ENCODE measurements at places on chromosomes 3 and 15.
A peak's percentile ranks its signal among the peaks of the same experiment; 100 is the strongest.

GRCh38 chr3:15055019-15055557 lies 10.0 kb downstream of the MRPS25 start:
- peak; percentile 79 for DNase-seq

GRCh38 chr3:72309661-72310418 lies 524.9 kb upstream of the PROK2 start:
- DNase-seq: no peak

- no peak for DNase-seq
Observed at GRCh38 chr3:173770011-173770410, 372.5 kb downstream of the NLGN1 start.

GRCh38 chr3:100754563-100755334 lies 45.5 kb downstream of the TFG start:
- no peak for DNase-seq

DNA sequence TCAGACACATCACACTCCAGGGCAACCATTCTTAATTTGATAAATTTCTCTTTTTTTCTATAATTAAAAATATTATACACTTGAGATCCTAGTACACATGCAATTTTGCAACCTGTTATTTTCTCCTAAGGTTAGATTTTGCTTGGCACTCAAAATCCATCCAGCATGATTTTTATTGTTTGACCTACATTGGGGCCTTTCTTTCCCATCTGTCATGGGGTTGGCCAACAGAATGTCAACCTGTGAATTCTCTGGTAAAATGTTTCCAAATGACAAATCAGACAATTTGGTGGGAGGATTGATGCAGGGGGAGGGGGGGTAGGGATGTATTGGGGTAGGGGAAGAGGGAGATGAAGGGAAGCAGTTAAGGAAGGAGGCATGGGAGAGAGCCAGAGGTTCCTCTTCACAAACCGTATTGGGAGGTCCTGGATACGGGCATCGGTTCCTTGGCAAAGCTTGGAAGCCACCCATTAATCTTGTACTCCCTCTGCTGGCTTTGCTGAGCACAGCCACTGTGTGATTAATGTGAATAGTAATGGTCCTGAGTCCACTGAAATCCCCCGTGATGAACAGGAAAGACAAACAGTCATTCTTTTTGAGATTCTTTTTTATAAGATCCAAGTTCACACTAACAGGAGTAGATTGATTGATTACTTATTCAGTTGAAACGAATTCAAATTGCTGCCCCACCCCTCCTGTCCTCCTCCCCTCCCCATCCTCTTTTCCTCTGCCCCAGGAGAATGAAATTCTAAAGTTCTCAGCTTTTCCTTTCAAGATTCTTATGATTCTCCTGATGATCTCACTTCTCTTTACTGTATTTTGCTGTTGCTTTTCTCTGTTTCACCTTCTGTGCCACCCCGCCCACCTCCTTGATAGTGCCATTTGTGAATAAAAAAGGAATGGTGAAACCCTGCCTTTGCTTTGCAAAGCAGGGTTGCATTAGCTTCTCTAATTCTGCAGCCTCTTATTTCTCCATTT lies 82.2 kb upstream of the SLC25A26 start:
- DNase-seq: peak; percentile 25

- no peak for DNase-seq
Observed at GRCh38 chr15:61063875-61064320, 165.2 kb downstream of the RORA start.

GRCh38 chr3:25493786-25494185 lies 65.7 kb downstream of the RARB start:
- no peak for DNase-seq

DNA sequence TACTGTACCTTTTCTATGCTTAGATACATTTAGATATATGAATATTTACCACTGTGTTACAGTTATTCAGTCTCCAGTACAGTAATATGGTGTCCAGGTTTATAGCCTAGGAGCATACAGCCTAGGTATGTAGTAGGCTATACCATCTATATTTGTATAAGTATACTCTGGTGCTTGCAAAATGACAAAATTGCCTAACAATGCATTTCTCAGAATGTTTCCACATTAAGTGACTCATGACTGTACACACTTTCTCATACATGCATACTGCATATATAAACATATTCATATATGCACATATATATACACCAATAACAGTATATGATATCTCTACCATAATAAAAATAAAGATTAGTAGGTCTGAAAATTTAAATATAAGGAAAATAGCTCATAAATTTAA lies 169.3 kb downstream of the DPH6 start:
- no peak for DNase-seq

GRCh38 chr3:64074895-64075679 lies 51.8 kb upstream of the PSMD6 start:
- no peak for DNase-seq

DNA sequence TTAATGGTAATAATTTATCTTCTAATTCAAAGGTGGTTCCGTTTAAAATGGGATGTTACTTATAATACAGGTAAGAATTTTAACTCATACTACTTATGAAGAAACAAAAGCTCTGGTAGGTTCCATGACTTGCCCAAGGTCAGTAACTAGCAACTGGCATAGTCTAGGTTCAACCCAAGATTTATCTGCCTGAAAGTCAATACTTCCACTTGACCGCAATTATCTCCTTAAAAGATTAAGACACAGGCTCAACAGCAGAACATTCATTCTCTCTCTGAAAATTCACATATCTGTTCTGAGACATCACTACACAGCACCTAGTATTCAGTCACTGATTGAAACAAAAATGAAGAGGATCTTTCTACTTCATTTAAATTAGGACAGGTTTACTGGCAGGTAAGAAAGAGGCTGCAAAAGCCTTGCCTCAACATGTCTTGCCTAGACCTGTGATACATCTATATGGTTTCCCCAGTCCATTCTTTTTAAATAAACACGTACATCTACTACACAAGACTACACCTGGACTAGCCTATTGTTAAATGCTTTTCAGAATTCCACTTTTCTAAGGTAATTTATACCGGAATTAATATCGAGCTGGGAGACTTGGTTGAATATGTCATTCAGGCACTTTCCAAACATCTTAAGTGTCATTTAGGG lies 1.2 kb downstream of the CSNK1G1 start:
- no peak for DNase-seq

GRCh38 chr3:137300703-137301102 lies 342.9 kb downstream of the IL20RB start:
- DNase-seq: no peak

GRCh38 chr3:108001457-108001856 lies 89.4 kb downstream of the CD47 start:
- no peak for DNase-seq

GRCh38 chr15:34336991-34337556 lies 507 bp downstream of the SLC12A6 start:
- peak; percentile 49 for DNase-seq

- no peak for DNase-seq
Observed at GRCh38 chr3:7692866-7693265, 808.8 kb upstream of the LMCD1 start.

GRCh38 chr3:161117646-161118045 lies 12.5 kb upstream of the B3GALNT1 start:
- no peak for DNase-seq

- DNase-seq: no peak
Observed at GRCh38 chr15:90201944-90202375, 830 bp downstream of the SEMA4B start.

DNA sequence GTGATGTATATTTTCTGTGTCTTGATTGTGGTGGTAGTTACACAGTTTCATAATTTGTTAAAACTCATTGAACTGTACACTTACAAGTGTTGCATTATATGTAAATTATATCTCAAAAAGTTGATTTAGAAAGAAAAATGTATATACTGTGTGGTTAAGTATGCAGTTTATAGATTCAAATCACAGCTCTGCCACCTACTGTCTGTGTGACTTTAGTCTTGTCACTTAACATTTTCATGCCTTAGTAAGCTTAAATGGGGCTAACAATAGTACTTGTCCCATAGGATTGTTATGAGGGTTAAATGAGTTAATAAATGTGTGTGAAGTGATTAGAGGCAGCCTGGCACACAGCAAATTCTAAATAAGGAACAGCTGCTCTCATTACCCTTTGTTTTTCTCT lies 120.9 kb upstream of the P2RY1 start:
- DNase-seq: no peak

DNA sequence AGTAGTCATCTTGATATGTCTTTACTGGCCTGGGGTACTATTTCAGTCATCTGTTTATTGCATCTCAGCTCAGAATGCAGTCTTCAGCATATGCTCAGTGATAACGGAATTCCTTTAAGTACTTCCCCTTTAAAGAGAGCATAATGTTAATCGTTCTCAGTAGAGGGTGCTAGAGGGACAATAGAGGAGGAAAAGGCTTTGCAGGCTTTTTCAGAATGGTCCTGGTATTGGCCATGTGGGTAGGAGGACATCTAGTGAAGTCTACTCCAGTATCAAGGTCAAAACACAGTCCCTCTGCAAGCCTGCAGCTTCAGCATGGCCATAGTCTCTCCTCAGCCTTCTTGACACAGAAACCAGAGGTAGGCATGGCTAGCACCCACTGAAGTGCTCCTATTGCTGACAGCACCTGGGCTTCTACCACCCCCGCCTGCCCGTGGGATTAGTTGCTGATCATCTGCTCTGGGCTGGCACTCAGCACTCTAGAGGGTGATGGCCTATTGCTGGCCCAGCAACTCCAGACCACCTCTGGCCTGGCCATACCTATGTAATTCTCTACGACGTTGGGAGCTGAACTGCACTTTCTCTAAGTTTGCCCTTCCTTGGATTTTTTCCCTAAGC lies 65.4 kb downstream of the KCNH8 start:
- no peak for DNase-seq

DNA sequence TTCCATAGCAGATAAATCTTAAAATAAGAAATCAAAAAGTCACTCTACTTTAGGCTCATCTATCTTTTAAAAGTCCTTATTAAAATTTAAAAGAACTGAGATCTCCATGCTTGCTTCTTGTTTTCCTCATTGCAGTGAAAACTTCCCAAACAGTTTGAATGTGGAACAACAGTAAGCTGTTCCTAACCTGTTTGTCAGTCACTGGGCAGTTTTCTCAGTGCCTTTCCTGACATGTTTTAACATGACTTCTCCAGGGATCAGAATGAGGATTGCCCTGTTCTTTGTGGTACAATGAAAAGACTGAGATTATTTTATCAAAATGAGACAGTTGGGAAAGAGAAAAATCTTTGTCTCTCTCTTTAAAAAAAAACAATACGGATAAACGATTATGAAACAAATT lies 774 bp downstream of the GPR87 start:
- no peak for DNase-seq

- peak; percentile 41 for DNase-seq
Observed at GRCh38 chr15:90058308-90058707, 44.0 kb downstream of the IDH2 start.

DNA sequence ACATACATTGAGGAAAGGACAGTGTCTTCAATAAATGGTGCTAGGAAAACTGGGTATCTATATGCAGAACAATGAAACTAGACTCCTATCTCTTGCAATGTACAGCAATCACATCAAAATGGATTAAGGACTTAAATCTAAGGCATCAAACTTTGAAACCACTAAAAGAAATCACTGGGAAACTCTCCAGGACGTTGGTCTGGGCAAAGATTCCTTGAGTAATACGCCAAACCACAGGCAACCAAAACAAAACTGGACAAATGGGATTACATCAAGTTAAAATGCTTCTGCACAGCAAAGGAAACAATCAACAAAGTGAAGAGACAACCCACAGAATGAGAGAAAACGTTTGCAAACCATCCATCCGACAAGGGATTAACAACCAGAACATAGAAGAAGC lies 14.5 kb downstream of the LAMP3 start:
- DNase-seq: no peak

GRCh38 chr3:134211797-134212196 lies 38.9 kb downstream of the RYK start:
- DNase-seq: peak; percentile 33

DNA sequence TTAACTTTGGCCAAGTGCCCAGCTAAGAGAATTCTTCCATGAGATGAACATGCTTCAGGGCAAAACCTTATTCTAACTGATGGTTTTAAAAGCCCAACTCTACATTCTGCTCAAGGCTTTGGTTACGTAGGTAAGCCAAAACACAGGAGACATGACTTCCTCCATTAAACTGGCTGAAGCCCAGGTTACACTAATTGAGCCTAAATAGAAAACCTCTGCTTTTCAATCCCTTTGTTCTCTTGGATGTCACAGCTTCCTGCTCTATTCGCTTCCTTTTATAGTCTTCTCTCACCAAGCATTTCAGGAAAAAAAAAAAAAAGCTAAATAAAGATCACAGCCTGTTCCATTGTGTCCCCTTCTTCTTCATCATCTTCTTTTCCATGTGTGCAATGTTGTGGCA lies 420.4 kb downstream of the TIGIT start:
- no peak for DNase-seq

- no peak for DNase-seq
Observed at GRCh38 chr15:68565726-68566125, 13.1 kb upstream of the CORO2B start.

GRCh38 chr15:60061758-60062157 lies 57.6 kb downstream of the FOXB1 start:
- no peak for DNase-seq

GRCh38 chr15:51161491-51162220 lies 67.0 kb upstream of the TNFAIP8L3 start:
- no peak for DNase-seq

All from activated CD4-positive, alpha-beta memory T cell treated with anti-CD3 and anti-CD28 coated beads for 36 hours (primary cell).